Midbrain (tissue), 1 donor: ENCODE measurements at places on chromosomes 16 and 17.

- DNase-seq = no peak
Observed at GRCh38 chr17:74024871-74025531, 178.5 kb upstream of the RPL38 start.

- DNase-seq = no peak
Observed at GRCh38 chr17:57984936-57985674, 2.9 kb downstream of the VEZF1 start.

- no peak for DNase-seq
Observed at GRCh38 chr16:77782694-77783093, 5.7 kb upstream of the VAT1L start.

GRCh38 chr17:77540975-77541374 lies 400.2 kb downstream of the SEC14L1 start:
- no peak for DNase-seq

- no peak for DNase-seq
Observed at GRCh38 chr16:75761108-75761507, 34.8 kb upstream of the CPHXL start.

DNA sequence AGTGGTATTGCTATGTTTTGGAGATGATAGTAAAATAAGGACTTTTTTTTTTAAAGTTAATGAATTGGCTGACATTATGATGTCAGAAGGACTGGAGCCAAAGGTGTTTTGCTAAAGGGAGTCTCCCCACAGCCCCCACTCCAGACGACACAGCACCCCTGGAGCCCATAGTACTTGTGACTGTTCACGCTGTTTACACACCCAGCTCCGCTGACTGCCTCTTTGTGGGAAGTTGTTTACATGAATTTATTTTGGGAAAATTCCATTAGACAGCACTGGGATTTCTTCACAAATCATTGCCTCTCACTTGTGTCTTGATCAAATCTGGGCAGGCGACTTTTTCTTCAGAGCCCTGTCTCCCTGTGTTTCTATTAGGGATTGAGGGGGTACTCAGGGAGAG lies 108.6 kb downstream of the C17orf67 start:
- DNase-seq = no peak

- no peak for DNase-seq
Observed at GRCh38 chr17:36068524-36068923, 4.5 kb downstream of the CCL18 start.

DNA sequence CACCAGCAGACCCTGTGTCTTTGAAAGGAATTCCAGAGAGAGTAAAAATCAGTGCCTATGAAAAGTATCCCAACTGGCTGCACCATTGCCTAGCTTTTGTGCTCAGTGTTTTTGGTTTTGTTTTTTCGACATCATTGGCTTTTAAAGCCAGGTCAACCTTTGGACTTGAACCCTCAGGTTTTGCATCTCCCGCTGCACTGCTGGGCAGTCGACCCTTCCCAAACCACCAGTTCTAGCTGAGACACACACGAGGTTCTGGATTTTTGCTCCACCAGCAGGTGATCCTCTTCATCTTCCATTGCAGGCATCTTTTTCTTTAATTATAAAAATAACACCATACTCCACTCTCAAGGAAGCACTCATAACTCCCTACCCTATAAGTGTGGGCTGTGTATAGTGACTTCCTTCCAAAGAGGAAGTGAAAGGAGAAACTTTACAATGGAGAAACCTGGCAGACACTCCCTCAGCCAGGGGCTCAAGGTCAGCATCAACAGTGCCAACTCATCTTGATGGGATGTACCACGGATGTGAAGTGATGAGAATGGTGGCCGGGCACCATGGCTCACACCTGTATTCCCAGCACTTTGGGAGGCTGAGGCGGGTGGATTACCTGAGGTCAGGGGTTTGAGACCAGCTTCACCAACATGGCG lies 57.8 kb downstream of the BMERB1 start:
- DNase-seq = no peak

DNA sequence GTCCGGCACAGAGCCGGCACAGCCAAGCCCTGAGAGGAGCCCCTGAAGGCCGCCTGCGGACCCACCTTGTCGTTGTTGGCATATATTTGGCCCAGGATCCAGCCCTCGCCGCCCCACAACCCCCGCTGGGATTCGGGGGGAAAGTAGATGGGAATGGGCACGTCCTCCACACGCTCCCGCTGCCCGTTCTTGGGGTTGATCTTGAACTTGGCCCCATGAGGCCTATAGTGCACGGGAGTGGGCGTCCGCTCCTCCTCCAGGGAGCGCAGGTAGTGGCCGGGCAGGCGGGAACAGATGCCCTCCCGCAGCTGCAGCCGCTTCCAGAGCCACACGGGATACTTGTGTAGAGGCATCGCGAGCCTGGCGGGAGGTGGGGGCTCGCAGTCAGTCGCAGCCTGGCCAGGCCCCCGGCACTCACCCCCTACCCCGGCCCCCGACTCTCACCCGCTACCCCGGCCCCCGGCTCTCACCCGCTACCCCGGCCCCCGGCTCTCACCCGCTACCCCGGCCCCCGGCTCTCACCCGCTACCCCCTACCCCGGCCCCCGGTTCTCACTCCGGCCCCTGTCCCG lies 387 bp downstream of the MRPL28 start:
- no peak for DNase-seq

DNA sequence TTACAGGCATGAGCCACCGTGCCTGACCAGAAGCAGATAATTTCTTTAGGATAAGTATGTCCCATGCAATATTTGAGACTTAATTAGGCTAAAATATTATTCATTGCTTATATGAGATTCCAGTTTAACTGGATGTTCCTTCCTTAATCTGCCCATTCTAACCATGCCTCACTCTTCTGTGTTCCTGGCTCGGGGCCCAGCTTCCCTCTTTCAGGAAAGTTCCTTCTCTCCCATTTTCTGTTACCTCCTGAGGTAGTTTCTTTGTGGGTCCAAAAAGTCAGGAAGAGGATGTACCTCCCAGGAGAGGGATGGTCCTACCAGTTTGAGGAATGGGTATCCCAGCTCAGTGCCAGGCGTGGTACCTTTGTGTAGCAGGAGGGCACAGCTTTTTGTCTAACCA lies 23.3 kb downstream of the UNK start:
- DNase-seq = no peak

DNA sequence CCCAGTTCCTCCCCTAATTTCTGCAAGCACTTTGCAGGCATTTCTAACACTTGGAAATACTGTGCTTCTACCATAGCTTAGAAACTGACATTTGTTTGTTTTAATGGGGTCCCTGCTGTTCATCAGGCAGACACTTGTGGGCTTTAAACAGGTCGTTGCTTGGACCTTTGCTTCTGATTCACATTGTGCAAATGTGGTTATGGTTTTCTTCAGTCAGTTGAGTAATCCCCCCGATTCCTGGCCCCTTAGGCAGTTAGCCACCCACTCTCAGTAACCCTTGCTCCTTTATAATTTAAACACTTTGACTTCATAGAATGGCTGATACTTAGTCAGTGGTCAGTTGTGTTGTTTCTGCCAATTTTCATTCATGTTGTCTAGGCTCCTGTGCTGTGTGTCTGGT lies 39.4 kb downstream of the SLC47A1 start:
- no peak for DNase-seq

DNA sequence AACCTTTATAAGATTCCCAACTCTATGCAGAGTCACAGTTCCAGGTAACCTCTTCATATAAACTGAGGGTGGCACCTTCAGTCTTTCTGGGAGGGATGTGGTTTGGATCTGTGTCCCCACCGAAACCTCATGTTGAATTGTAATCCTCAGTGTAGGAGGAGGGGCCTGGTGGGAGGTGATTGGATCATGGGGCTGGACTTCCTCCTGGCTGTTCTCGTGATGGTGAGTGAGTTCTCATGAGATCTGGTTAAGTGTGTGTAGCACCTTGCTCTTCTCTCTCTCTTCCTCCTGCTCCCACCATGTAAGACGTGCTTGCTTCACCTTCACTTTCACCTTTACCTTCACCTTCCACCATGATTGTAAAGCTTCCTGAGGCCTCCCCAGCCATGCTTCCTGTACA lies 30.5 kb downstream of the HS3ST2 start:
- DNase-seq = no peak

DNA sequence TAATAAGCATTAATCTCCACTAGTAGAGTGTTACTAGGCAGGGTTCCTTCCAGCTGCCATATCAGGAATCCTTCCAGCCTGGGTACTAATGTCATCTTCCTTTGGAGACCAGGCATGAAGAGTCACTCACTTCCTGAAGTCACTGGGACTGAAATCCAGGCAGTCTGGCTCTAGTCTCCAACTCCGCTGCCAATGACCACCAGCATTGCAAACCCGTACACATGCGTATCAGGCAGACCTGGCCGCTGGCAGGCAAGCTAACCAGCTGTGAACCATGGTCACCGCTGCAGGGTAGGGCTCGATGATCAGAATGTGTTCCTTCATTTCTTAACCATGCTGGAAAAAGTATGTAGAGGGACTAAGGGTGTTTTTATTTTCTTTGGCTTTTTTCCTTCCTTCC lies 255.5 kb downstream of the CDH13 start:
- no peak for DNase-seq

DNA sequence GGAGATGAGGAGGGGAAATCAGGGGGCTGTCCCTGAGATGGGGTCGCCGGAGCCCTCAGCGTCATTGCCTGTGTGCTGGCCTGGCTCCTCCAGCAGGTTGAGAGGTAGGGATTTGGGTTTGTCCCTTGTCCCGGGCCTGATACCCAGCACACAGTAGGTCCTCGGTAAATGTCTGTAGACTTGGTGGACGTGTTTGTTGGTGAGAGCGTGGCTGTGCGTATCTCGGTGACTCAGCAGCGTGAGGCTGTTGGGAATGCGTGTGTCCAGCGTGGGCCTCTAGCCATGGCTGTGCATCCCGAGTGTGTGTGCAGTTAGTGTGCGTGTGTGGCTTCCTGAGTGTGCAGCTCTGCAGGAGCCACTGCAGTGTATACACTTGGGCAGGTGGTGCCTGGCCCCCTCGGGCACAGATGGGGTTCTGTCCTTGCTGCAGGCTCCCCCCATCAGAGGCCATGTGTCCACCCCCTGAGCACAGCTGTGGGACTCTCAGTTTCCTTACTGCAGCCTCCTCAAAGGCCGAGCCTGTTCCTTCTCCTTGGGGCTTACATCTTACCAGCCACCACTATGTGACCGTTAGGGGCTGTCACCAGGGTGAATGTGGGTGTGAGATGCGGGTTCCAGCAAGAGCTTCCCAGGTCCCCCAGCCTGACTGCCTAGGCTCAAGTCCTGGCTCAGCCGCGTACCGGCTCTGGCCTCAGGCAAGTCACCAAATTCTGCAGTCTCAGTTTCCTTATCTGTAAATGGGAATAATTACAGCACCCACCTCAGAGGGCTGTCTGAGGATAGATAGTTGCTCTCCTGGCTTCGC lies 5.7 kb downstream of the NECAB2 start:
- no peak for DNase-seq

DNA sequence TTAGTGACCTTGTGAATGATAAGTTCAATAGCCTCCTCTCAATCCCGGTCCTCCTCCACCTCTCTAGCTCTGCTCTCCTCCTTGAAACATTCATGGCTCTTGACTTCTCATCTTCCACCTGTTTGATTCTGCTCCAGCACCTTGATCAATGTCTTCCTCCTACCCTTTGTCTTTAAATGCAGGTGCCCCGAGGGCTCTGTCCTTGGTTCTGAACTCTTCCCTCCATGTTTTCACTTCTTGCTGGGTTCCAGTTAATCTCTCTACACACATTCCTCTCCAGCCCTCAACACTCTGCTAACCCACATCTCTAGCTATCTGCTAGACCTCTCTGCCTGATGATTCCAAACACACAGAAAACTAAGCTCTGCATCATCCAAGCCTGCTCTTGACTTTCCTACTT lies 13.4 kb downstream of the CD300E start:
- no peak for DNase-seq

DNA sequence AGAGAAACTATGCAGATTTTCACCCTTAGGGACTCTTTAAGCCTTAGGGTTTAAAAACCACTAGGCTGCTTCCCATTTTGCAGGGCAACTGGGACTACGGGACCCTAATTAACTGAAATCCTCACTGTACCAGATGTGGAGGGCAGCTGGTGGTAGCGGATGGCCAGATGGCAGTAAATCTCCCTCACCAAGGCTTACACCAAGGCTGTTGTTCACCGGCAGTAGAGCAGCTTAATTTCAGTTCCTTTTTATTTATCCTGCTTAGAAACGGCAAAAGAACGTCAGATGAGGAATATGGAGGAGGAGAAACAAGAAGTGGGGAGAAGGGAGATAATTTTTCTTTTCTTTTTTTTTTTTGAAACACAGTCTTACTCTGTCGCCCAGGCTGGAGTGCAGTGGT lies 6.5 kb downstream of the ABHD15 start:
- peak; percentile 14 for DNase-seq

- DNase-seq = no peak
Observed at GRCh38 chr17:80971704-80972304, 19.8 kb upstream of the CHMP6 start.

DNA sequence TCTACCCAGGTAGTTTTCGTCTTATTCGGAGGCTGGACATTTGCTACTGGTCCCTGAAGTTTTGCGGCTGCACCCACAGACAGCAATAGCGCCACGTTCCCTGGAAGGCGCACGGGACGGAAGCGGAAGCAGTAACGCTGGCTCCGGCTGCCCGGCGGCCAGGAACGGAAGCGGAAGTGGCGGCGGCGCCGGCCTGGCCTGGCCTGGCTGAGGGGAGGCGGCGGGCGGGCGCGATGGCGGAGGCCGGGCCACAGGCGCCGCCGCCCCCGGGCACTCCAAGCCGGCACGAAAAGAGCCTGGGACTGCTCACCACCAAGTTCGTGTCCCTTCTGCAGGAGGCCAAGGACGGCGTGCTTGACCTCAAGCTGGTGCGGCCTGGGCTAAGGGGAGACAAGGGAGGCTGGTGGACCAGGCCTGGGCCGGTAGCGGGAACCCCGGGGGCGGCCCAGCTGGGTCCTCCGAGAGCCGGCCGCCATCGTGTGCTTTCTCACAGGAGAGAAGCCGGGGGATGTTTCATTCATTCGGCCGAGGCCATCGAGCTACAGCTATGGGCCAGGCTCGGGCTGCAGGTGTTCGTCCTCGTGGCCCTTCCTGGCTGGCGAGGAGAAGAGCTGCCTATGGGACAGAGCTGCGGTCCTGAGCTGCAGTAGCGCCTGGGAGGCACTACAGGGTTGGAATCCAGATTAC lies at the start of gene E2F4:
Gene E2F4 (plus strand): TSS at position 161 of the 687 bp plus-strand sequence. CDS start 73 bp downstream, at position 234.
- DNase-seq = peak; percentile 96

GRCh38 chr17:45983614-45984310 lies 15.3 kb upstream of the STH start:
- DNase-seq = no peak

DNA sequence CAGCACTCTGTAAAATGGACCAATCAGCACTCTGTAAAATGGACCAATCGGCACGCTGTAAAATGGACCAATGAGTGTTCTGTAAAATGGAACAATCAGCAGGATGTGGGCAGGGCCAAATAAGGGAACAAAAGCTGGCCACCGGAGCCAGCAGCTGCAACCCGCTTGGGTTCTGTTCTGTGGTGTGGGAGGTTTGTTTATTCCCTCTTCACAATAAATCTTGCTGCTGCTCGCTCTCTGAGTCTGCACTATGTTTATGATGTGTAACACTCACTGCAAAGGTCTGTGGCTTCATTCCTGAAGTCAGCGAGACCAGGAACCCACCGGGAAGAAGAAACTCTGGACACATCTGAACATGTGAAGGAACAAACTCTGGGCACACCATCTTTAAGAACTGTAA lies 20.5 kb downstream of the TMEM100 start:
- no peak for DNase-seq

DNA sequence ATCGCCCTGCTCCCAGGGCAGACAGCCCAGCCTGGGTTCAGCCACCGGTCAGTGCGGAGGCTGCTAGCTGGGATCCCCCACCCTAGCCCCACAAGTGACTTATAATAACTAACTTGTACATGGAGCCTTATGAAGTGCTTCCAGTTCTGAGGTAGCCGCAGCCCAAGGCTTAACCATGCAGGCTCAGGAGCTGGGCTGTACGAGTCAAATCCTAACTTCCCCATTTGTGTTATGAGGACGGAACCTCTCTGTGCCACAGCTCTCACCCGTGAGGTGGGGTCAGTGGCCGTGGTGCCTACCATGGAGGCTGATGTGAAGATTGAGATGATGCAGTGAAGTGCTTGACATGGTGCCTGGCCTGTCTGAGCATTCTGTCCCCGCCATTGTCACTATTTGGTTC lies 27.8 kb upstream of the GOSR2 start:
- no peak for DNase-seq
